ENCODE measurements at places on chromosomes 1 and 21.

DNA sequence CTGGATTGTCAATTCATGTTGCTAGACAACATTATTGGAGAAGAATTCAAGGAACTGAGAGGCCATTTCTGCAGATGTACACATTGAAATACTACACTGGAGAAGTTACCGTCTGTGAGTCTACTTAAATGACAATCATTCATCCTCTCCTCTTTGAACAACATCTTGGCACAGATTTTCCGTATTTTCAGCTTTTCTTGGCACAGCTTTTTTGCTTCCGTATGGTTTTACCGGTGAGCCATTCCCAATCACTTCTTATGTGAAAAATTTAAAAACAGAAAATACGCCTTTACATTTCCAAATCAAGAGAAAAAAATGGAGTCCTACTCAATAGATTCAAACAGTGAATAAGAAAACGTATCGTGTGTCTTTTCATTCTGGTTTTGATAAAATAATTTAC, 1493.7 kb downstream of the AMY1C start:
- DNase-seq: no peak

- DNase-seq: no peak
Measured at GRCh38 chr1:22112554-22112953, 30.3 kb downstream of the WNT4 start.

- no peak for DNase-seq
Measured at GRCh38 chr1:57866998-57867397, 443.1 kb upstream of the DAB1 start.

GRCh38 chr1:234475167-234475793, 3.7 kb downstream of the TARBP1 start:
- no peak for DNase-seq

- no peak for DNase-seq
Measured at GRCh38 chr1:173315296-173315695, 108.2 kb upstream of the TNFSF4 start.

GRCh38 chr1:114043548-114043947, 64.3 kb downstream of the OLFML3 start:
- no peak for DNase-seq

DNA sequence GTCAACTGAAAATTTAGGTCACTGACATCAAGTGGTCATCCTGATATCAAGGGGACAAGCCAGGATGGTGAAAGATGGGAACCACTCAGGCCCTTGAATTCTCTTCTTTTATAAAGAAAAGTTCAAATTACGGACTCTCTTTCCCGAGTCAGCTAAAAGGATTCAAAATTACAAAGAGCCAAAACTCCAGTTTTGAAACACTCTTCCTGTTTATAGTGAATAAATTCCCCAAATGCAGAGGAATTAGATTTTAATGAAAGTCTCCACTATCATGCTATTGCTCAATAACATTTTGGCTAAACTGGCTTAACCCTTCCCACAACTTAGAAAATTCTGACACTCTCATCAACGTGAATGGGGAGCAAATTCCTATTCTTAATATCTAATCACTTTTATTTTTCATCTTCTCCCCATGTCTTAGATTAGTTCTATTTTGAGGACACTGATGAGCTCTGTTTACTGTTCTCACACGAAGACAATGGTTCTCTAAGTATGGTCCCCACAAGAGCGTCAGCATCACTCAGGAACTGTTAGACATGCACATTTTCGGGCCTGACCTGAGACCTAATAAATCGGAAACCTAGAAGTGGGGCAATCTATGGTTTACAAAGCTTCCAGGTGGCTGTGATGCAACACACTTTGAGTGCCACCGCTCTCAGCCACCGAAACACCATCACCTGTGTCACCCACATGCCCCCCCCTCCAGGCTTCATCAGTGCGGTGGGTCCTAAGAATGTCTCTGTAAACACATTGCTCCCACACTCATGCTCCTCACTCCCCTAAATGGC, 64.4 kb upstream of the TIAM1 start:
- DNase-seq: no peak

GRCh38 chr21:33948951-33949444, 33.4 kb upstream of the ATP5PO start:
- no peak for DNase-seq

GRCh38 chr1:30271401-30272276, 451.7 kb downstream of the MATN1 start:
- DNase-seq: no peak

GRCh38 chr21:8989261-8989711, 1532.1 kb upstream of the TPTE start:
- no peak for DNase-seq

DNA sequence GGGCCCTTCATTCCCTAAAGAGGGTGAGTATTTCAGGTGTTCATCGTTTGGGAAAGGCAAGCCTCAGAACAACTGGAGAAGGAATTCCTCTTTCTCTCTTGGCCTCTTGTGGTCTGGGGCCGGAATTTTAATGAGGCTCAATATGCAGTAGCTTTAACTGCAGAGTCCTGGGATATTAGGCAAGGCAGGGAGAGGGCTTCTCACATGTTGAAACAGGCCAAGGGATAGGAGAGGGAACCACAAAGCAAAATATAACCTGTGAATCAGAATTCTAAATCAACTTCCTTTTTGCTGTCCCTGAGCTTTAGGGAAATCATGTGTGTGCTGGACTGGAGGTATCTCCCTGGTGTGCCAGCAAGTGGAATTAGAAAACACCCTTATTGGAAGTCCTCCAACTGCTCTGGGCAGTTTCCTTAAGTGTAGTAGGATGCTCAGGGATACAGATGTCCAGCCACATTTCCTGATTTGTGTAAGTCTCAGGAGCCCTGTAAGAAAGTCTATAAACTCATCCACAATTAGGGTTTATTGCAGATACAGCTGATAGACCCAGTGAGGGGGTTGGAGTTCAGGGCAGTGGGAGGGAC, 215.8 kb upstream of the ZRANB2 start:
- DNase-seq: no peak

DNA sequence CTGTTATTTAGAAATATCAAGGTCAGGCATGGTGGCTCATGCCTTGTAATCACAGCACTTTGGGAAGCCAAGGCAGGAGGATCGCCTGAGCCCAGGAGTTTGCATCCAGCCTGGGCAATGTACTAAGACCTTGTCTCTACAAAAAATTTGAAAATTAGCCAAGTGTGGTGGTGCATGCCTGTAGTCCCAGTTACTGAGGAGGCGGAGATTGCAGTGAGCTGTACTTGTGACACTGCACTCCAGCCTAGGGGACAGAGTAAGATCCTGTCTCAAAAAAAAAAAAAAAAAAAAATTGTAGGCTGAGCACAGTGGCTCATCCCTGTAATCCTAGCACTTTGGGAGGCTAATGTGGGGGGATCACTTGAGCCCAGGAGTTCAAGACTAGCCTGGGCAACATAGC, 45.3 kb downstream of the PIK3CD start:
- no peak for DNase-seq

GRCh38 chr21:20276954-20277353, 721.3 kb upstream of the NCAM2 start:
- DNase-seq: no peak

DNA sequence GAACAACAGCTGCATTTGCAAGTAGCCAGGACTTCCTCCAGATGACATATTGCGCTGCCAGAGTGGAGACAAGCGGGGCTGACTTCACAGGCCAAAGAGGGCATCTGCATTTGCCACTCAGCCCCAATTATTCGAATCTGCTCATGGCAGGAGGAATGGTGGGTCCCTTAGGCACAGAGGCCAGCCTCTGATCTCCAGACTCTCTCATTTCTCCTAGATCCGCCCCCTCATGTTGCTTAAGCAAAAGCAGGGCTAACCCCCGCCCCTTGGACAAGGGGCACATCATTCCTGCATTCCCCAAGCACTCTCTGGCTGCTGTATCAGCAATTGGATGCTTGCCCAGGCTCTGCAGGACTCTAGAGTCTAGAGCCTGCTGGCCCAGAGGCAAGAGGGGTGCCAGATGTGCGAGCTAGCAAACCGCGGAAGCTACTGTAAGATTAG, 262.4 kb downstream of the ST6GALNAC3 start:
- peak; percentile 81 for DNase-seq

- no peak for DNase-seq
Measured at GRCh38 chr1:33363470-33363861, 42.6 kb upstream of the A3GALT2 start.

- DNase-seq: no peak
Measured at GRCh38 chr1:114861384-114861783, 6.7 kb downstream of the SYCP1 start.
